GM12891 (cell line): ENCODE measurements at places on chromosomes 7 and 10.

- no peak for DNase-seq
Observed at GRCh38 chr7:111975346-111975745, 230.9 kb downstream of the DOCK4 start.

DNA sequence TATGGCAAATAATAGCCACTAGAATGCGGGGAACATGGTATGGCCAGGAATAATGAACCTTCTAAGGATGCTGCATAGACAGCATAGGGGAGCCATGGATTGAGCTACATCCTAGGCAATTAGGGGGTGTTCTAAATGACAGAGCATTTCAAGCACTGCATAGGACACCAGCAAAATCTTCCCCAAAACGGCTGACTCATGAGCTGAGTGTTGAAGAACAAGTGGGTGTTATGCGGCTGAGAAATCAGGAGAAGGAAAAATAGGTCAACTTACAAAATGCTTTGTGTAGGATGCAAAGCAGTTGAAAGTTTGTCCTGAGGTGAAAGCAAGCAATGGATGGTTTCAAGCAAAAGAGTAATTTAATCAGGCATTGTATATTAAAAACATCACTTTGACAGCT lies 1023.5 kb upstream of the C7orf33 start:
- DNase-seq: no peak

DNA sequence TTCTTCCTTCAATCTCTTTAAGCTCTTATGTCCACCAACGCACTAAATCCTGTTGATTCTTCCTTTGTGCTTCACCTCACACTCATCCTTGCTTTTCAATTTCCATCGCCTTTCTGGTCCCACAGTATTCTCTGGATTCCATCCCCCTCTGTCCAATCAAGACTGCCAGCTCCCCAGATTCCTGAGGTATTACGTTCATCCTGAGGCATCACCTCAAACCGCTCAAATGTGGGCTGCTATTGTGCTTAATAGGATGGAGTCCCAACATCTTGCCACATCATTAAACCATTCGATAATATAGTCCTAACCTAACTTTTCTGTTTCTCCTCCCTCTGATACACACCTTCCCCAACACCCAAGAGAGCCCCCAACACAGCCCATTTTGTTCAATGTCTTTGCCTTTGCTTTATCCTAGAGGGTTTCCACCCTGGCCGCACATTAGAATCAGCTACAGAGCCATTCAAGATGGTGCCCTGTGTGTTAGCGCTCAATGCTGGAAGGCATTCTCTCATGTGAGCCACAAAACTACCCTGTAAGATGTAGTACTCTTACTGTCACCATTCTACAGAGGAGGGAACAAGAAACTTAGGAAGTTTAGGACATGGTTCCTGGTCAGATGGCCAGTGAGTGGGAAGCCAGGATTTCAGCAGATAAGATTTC lies 79.5 kb upstream of the LEP start:
- DNase-seq: no peak

DNA sequence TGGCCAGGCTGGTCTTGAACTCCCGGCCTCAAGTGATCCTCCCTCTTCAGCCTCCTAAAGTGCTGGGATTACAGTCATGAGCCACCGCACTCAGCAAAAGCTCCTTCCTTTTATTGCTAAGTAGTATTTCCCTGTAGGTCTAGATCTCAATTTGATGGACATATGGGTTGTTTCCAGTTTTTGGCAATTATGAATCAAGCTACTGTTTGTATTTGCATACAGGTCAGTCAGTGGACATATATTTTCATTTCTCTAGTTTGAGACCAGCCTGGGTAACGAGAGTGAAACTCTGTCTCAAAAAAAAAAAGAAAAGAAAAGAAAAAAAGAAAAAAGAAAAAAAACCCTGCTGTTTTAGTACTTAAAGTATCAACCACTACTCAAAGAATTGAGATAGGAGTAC lies 6.4 kb upstream of the PRKRIP1 start:
- no peak for DNase-seq

GRCh38 chr10:11175823-11176243 lies 158.2 kb downstream of the CELF2 start:
- no peak for DNase-seq

- no peak for DNase-seq
Observed at GRCh38 chr10:27541796-27542729, 38.0 kb downstream of the RAB18 start.

GRCh38 chr7:71972534-71972933 lies 439.6 kb downstream of the CALN1 start:
- no peak for DNase-seq

- no peak for DNase-seq
Observed at GRCh38 chr10:113099431-113100183, 149.6 kb downstream of the TCF7L2 start.

DNA sequence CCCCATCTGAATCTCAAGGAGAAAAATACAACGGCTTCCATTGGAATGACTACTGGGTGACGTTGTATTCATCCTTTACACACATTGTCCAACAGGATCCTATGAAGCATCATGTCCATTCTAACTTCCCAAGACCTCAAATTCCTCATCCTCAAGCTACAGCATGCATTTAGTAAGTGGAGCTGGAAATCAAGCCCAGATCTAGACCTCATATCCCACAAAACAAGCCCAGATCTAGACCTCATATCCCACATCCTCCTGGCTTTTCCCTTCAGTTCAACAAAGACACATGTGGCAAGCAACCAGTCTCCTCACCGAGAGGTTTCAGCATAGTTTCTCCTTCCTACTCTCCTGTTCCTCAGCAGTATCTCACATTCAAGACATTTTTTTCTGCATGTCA lies 12.2 kb downstream of the IGF2BP3 start:
- DNase-seq: no peak

DNA sequence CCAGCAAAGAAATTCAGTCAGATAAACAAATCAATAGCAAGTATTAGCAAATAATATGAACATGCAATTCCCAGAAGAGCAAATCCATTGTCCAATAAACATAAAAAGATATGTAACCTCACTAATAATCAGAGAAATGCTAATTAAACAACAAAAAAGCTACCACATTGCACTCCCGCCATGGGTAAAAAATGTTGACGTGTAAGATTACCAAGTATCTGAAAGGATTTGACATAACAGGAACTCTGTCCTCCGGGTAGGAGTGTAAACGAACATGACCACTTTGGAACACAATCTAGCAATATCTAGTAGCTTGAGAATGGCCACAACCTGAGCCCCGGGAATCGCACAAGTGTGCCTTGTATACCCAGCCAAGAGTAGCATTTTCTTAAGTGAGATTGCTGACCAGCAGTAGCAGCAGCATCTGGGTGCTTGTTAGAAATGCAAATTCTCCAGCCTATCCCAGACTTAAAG lies 31.6 kb downstream of the DYDC1 start:
- no peak for DNase-seq

GRCh38 chr7:87853237-87853864 lies 22.8 kb downstream of the SLC25A40 start:
- no peak for DNase-seq

- no peak for DNase-seq
Observed at GRCh38 chr10:132129431-132129830, 57.3 kb upstream of the DPYSL4 start.

DNA sequence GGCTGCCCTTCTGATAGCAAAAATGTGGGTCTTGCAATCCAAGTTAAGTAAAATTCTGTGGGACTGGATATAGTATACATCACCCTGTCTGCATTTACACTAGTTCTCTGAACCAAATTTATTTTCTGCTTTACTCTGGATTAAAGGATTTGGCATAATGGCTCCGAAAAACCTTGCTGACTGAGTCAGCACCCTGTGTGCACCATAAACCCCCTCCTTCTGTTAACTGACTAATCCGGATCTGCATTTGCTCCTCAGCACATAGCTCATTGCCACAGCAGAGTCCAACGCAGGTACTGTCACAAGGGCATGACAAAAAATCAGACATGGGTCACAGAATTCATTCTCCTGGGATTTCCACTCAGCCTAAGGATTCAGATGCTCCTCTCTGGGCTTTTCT lies 1.3 kb downstream of the OR2A5 start:
- no peak for DNase-seq

DNA sequence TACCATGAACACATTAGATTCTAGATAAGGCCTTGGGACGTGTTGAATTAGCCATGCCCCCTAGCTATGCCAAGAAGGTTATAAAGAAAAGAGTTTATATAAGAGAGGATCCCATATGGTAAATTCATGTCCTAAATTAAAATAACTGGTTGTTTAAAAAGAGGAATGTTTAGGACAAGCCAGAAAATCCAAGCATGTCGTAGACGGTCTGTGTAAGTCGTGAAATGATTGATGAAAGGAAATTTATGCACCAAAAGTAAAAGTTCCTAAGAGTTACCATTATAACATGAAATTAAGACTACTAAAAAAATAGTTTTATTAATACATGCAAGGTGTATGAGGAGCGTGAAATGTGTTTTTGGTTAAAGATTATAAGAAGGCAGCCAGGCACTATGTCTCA lies 624.9 kb downstream of the ARL4A start:
- DNase-seq: no peak
